ENCODE measurements at places on chromosomes 6 and 20.

DNA sequence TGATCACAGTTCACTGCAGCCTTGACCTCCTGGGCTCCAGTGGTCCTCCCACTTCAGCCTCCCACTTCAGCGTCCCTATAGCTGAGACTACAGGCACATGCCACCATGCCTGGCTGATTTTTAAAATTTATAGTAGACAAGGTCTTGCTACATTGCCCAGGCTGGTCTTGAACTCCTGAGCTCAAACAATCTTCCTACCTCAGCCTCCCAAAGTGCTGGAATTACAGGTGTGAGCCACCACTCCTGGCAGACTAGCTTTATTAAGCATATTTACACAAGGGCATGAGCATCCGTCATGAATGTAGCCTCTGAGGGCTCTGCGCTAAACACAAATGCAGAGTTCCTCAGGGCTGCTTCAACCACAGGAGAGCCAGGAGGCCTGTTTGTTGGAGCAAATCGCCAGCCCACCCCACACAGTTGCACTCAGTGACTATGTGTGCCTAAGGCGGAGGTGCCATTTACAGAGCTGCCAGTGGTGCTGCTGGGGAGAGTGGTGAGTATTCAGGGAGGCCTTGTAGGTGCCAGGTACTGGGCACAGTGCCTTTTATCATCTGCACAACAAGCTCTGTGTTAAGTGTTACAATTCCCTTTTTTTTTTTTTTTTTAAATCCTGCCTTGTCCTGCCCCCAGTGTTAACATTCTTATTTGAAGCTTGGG is 78.2 kb downstream of the PSMG4 start:
- H3K27ac ChIP-seq: no peak overlapping the region
- peaks cover 54% of the 10 kb centered on the region for H3K4me1 ChIP-seq
- no peak for DNase-seq
- H3K27me3 ChIP-seq: no peaks in the 10 kb centered on the region
- no peaks in the 10 kb centered on the region for H3K36me3 ChIP-seq

GRCh38 chr6:146957181-146958093 is 246.8 kb upstream of the STXBP5 start:
- H3K4me1 ChIP-seq: no peaks in the 10 kb centered on the region
- H3K36me3 ChIP-seq: no peaks in the 10 kb centered on the region
- H3K27me3 ChIP-seq: no peaks in the 10 kb centered on the region
- no peak overlapping the region for H3K4me3 ChIP-seq
- no peak for DNase-seq
- no peak overlapping the region for H3K27ac ChIP-seq

GRCh38 chr6:97068211-97068610 is 143.7 kb downstream of the KLHL32 start:
- no peaks in the 10 kb centered on the region for H3K27me3 ChIP-seq
- H3K27ac ChIP-seq: no peak overlapping the region
- no peak for DNase-seq
- H3K36me3 ChIP-seq: no peaks in the 10 kb centered on the region
- no peaks in the 10 kb centered on the region for H3K4me1 ChIP-seq
- no peak overlapping the region for H3K4me3 ChIP-seq

GRCh38 chr6:30823534-30823865 is 60.8 kb upstream of the DDR1 start:
- H3K27me3 ChIP-seq: no peaks in the 10 kb centered on the region
- H3K27ac ChIP-seq: no peak overlapping the region
- H3K36me3 ChIP-seq: no peaks in the 10 kb centered on the region
